Mesenchymal stem cell (in vitro differentiated cells and primary cell): ENCODE measurements at places on chromosomes 1 and 21.

DNA sequence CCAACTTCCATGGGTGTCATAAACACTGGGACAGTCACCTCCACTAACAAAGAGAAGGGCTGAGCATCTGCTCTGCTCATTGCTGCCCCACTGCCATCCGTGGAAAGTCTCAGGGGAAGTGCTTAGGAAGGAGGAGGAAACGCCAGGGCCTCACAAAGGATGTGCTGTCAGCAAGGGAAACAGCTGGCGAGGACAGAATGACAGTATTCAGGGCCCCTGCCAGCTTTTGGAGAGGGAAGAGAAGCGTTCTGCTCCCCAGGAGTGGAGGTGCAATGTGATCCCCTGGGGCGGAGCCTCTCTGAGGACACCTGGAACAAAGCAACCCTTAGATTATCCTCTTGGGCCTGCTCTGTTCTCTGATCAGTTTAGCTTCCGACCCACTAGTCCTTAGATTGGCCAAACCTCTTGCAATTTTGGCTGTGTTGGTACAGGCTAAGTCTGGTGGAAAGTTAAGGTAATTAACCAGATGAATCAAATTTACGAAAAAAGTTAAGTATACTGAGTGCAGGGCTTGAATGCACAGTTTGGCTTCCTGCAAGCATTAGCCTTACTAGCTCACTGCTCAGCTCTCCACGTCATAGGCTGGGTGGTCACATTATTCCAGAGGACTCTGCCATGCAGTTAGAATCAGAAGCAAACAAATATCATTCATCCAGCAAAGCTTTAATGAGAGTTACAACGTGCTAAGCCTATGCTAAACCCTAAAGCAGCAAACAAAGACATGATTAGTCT lies 170.2 kb upstream of the NFIA start:
- DNase-seq = no peak

- peak; percentile 90 for DNase-seq
These were observed 58.7 kb upstream of the RGS1 start for GRCh38 chr1:192516776-192517297.

DNA sequence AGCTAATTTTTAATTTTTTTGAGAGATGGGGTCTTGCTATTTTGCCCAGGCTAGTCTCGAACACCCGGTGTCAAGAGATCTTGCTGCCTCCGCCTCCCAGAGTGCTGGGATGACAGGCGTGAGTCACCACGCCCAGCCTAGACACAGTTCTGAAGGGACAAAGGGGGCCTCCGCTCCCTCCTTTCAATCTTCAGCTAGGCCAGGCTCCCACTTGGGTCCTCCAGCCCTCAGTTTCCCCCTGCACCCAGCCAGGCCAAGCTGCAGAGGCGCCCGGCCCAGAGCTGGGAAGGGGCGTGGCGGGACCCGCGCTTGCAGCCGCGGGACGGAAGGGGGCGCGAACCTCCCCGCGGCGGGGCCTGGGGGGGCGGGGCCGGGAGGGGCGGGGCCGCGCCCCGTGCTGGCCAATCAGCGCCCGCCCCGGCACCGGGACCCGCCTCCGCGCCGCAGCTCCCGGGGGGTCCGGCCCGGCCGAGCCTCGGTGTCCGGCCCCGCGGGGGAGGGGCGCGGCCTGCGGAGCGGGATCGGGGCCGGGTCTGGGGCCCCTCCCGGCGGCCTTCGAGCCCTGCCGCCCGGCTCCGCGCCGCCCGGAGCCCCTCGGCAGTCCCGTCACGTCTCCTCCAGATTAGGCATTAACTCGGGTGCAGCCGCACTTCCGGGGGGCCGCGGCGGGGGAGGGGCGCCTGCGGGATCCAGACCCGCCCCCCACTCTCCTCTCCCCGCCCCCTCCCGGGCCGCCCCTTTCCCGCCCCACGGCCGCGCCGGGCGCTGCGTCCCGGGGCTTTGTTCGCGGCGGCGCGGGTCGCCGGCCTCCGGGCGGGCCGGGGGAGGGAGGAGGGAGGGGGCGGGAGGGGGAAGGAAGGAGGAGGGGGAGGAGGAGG lies 559 bp upstream of the AGRN start:
- DNase-seq = peak; percentile 81

- no peak for DNase-seq
These were observed 17.9 kb upstream of the PLEKHG5 start for GRCh38 chr1:6509220-6509918.

GRCh38 chr1:184270556-184270955 lies 116.3 kb upstream of the C1orf21 start:
- DNase-seq = peak; percentile 12

GRCh38 chr1:35640380-35641232 lies 720 bp downstream of the PSMB2 start:
- DNase-seq = no peak

DNA sequence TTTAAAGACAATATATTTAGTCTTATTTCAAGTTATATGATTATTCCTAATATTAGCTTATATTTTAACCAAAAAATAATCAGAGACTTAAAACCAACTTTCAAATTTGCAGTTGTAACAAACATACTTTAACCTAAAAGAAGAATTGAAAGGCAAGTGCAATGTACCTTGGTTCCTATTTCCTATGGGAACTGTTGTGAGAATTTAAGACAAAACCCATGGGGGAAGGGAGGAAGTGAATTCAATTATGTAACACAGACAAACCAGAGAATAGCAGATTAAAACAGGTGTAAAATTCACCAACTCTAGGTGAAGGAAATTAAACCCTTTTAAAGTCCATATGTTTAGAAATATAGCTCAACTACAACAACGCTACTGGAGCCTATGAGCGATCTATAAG lies 22.6 kb upstream of the CR2 start:
- no peak for DNase-seq

DNA sequence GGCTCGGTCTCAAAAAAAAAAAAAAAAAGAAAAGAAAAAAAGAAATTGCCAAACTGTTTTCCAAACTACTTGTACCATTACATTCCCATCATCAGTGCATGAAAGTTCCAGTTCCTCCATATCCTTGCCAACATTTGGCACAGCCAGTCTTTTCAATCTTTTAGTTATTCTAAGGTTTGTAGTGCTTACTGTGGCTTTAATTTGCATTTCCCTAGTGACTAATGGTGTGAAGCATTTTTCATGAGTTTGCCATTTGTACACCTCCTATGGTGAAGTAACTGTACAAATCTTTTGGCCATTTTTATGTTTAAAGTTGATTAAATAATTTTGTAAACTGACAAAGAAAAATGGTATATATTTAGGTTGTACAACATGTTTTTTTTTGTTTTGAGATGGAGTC lies 70.7 kb downstream of the DEGS1 start:
- DNase-seq = no peak

DNA sequence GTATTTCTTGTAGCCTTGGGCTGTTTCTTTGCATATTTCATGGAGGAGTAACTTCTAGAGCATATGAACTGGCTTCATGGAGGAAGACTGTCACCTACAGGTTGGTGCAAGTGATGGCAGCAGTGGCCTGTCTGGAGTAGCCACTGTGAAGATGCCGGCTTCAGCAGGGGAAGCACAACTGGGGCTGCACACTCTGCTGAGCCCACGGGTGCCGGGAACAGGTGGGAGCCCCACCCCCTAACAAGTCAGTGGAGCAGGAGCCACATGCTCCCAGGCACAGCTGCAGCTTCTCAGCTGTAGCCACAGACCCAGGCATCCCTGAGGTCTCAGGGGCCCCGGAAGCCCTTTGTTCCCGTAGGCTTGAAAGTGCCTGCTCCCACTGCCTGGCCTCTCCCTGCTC lies 43.2 kb upstream of the C1orf185 start:
- peak; percentile 57 for DNase-seq

GRCh38 chr1:17521946-17522612 lies 17.4 kb upstream of the ARHGEF10L start:
- DNase-seq = no peak

- DNase-seq = no peak
These were observed 36.6 kb upstream of the NHLH2 start for GRCh38 chr1:115877511-115877910.

DNA sequence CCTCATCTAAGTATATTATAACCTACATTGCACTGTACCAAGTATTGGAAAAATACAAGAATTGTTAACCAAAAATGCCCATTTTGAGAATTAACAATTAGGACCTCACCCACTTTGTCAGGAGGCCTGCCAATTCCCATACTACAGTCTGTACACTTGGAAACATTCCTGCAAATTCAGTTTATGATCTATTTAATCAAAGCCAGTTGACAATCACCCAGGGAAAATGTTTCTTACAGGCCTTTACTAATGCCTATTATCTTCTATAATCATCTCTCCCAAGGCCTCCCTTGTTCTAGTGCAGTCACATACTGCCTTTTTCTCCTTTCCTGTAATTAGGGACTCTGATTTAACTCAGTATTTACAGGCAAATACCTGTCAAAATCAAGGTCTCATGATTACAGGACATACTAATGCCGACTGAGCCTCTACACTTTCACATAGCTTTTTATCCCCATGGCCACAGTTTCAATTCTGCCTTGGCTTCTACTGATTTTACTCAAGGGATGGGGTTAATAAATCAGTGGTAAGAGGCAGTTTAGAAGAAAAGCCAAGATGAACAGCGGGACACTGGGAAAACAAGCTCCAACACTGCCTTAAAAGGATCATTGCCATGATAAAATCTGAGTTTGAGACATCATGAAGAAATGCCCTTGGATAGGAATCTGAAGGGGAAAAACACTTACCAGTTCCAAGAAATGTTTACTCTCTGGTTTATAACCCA lies 338.7 kb downstream of the VAV3 start:
- DNase-seq = no peak

DNA sequence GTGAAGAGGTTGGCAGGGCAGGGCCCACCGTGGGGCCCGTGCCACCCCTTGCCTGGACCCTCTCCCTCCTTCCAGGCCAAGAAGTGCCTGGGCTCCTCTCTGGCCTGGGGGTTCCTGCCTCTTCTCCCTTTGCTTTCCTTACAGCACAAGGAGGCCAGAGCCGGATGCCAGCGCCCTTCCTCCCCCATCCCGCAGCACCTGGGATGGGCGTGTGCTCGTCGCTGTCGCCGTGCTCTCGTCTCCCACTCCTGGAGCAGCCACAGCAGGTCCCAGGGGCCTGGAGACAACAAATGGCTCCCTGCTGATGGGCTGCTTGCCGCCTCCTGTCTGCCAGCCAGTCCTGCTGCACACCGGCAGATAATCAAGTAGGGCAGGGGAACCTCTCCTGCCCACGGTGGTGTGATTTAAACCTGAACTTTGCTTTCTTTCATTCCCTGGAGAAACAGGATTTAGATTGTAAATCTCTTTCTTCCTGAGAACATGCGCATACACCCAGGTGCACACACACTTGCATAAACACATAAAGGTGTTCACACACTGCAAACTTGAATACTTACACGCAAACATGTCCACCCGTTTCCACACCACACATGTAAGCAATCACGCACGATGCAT lies 50.8 kb upstream of the POU3F1 start:
- DNase-seq = no peak

DNA sequence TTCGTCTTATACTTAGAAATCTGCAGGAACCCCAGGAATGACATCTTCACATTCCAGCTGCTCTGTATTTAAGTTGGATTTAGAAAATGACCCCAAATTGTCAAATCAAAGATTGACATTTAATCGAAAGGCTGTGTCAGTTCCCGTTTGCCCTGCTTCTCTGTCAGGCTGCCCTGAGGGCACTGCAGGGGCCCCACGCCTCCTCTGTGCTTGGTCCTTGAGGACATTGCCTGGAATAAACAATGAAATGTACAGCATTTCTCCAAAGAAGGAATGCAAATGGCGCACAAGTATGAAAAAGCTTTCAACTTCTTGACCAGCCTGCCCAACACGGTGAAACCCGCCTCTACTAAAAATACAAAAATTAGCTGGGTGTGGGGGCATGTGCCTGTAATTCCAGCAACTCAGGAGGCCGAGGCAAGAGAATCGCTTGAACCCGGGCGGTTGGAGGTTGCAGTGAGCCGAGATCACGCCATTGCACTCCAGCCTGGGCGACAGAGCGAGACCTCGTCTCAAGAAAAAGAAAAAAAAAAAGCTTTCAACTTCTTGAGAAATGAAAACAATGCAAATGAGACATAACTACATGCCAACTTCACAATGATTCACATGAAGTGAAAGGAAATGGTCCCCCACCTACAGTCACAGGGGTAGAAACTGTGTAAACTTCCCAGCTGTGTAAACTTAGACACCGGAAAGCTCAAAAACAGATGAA lies 3.0 kb downstream of the TMPRSS3 start:
- DNase-seq = no peak

- peak; percentile 48 for DNase-seq
These were observed 334.8 kb upstream of the CAMK1G start for GRCh38 chr1:209248649-209249279.

- DNase-seq = peak; percentile 58
These were observed 868 bp downstream of the C1orf21 start for GRCh38 chr1:184387476-184388318.

DNA sequence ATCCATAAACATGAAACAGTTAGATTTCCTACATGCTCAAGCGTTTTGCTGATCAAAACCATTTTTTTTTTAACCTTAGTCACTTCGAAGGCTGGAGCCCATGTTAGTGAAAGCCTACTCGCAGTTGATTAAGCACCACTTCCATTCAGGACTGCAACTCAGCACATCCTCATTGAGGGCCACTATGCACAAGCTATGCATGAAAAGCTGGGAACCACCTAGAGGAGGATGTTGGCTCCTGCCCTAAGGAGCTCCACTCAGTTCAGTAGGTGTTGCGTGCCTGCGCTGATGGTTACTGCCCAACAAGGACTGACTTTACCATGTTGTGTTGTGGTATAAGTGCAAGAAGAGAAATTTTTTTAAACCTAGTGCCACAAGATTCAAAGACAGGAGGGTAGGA lies 181.4 kb upstream of the L1TD1 start:
- no peak for DNase-seq

- DNase-seq = no peak
These were observed 239.6 kb upstream of the BEND5 start for GRCh38 chr1:49016030-49016977.

- DNase-seq = peak; percentile 47
These were observed 138.4 kb downstream of the SYT2 start for GRCh38 chr1:202571719-202572339.

DNA sequence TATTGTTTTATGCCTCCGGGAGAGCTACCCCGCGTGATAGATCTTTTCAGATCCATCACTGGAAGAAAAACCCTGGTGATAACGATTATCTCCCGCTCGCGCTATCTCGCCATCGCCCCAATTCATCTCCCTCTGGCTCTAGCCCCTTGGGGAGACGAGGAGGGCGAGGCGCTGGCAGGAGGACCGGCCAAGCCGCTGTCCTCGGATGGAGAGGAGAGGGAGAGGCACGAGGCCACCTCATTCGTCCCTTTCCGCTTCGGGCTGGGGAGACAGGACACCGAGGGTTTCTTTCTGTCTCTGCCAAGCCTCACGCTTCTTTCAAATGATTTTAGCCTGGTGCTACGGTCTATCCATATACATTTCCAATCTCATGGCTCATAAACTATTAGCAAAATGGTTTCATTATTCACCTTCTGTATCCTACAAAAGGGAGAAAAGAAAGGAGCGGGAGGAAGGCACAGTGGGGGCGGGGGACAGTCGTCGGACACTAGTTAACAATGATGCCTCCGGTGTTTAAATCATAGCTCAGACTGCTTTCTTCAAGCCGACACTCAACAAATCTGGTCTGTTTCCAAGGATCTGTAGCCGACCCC lies 415.0 kb upstream of the ESRRG start:
- no peak for DNase-seq

- no peak for DNase-seq
These were observed 10.5 kb upstream of the SDE2 start for GRCh38 chr1:226009650-226010044.
